T-helper 2 cell treated with Interferon-gamma antibody and Interleukin-4, amounts not matched to agents 100 ng/mL and 5 ng/mL, for 36 hours (primary cell): ENCODE measurements at places on chromosomes 6 and 20. TPM values are rescaled to one million over a fixed set of nuclear protein-coding genes. Genes with fewer than 3 reads are reported as not detected.

Gene BMP2
- not detected in 2 replicates for total RNA-seq

Gene MAFB
- total RNA-seq = 0.05 and 0.18 TPM in 2 replicates

Gene GPR63
- 3.9 and 4.2 TPM in 2 replicates for total RNA-seq

Gene EYA4
- total RNA-seq = not detected in 2 replicates

Gene KCNQ5
- 13.7 and 15.7 TPM in 2 replicates for total RNA-seq

Gene ARFGEF3
- total RNA-seq = 0.09 and 0.11 TPM in 2 replicates

Gene SIRPB2
- total RNA-seq = not detected in 2 replicates

Gene FILIP1
- not detected in 2 replicates for total RNA-seq

Gene SLC16A10
- 1.3 and 2.2 TPM in 2 replicates for total RNA-seq

Gene TPBG
- total RNA-seq = not detected in 2 replicates

Gene FGD2
- 2.0 and 2.6 TPM in 2 replicates for total RNA-seq

Gene PACRG
- total RNA-seq = not detected in 2 replicates

Gene ANKRD60
- total RNA-seq = not detected in 2 replicates

Gene MCCD1
- total RNA-seq = not detected in 2 replicates

Gene SCRT2
- total RNA-seq = not detected in 2 replicates

Gene OR2J1
- total RNA-seq = not detected in 2 replicates

Gene KCNG1
- 0.07 TPM in 1 of 2 replicates, not detected in the other for total RNA-seq

Gene TUBB2B
- total RNA-seq = 0.30 and 0.32 TPM in 2 replicates

Gene CLIC5
- 2.6 and 3.6 TPM in 2 replicates for total RNA-seq

Gene LINC00237
- total RNA-seq = not detected in 2 replicates

Gene HLA-DQB2
- 1.4 and 1.5 TPM in 2 replicates for total RNA-seq

Gene LCA5
- 0.07 and 0.09 TPM in 2 replicates for total RNA-seq

Gene MATN4
- total RNA-seq = 0.16 and 0.34 TPM in 2 replicates

Gene POM121L2
- not detected in 2 replicates for total RNA-seq

Gene RPS6KA2
- 1.9 and 2.4 TPM in 2 replicates for total RNA-seq

Gene HRH3
- total RNA-seq = not detected in 2 replicates
